ENCODE measurements at places on chromosomes 7 and 10. TPM values are rescaled to one million over a fixed set of nuclear protein-coding genes. Genes with fewer than 3 reads are reported as not detected.

- peak; percentile 50 for DNase-seq
Measured at GRCh38 chr10:34996843-34997242, 93.3 kb downstream of the CUL2 start.

DNA sequence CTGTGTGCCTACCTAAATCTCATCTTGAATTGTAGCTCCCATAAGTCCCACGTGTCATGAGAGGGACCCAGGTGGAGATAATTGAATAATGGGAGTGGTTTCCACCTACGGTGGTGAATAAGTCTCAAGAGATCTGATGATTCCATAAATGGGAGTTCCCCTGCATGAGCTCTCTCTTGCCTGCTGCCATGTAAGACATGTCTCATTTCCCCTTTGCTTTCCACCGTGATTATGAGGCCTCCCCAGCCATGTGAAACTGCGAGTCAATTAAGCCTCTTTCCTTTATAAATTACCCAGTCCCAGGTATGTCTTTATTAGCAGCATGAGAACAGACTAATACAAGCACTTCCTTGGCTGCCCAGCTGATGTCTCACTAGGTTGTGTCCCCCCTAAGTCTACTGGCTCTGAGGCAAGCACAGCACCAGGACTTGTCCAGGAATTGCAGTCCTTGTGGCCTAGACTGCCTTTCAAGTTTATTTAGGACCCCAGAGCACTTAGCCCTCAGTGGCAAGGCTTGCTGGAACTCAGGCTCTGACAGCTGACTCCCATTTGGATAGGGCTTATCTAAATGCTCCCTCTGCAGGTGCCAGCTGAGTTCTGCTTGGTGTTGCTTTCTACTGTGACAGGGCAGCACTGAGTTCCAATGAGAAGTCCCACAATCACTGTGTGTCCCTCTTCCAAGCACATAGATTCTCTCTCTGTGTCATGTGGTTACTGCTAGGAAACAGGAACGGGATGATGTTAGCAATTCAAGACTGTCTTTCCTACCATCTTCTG is 59.0 kb upstream of the TAS2R16 start:
- DNase-seq, result peak; percentile 27

Gene TUBAL3
- 0.73 TPM for total RNA-seq

- DNase-seq, result no peak
Measured at GRCh38 chr7:134766779-134767519, 12.5 kb upstream of the CALD1 start.

Gene ASAH2
- 1.2 TPM for total RNA-seq

DNA sequence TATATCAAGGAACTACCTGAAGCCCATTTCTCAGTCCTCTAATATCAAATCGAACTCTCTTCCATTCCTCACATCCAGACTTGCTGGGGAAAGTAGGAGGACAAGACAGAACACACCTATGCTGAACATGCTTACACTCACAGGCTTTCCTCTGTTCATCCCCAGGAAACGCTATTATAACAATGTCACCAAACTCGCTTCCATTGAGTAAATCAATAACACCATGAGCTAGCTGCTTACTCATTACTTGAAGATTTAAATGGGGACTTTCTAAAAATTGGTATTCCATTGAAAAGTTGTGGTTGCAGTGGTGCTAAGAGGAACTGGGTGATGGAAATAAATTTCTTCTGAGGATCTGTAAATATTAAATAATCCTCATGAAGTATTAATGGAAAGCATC is 88.8 kb downstream of the SLC25A13 start:
- no peak for DNase-seq

DNA sequence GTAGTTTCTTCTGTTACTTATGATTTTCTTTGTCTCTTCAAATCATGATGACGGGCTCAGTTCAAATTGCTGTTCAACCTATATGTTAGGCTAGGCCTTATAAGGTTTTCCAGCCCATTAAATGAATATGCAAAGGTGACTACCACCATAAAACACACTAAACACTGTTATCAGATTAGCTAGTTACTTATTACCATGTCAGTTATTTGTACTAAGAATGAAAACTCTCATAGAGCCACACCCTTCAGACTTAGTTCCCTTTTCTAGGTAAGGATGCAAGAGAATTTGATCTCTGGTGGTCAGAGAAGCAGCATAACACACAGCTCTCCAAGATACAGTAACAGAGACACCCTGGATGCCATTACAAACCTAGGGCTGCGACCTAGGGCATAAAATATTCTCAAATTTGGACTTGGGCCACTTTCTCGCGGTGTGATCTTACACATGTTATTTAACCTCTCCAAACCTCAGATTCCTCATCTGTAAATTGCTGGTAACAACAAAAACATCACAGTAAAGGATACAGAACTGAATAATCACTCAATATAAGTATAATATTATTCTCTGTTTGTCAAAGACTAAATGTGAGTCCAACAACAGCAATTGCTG is 35.6 kb downstream of the ANKMY2 start:
- no peak for DNase-seq

Gene STARD3NL
- total RNA-seq, result 32.2 TPM

Gene GRID1
- not detected for total RNA-seq

- no peak for DNase-seq
Measured at GRCh38 chr7:159370-160270, 32.8 kb upstream of the FAM20C start.

All from mammary epithelial cell (primary cell).